ENCODE measurements at places on chromosomes 11 and 22. TPM values are rescaled to one million over a fixed set of nuclear protein-coding genes. Genes with fewer than 3 reads are reported as not detected.

The MALAT1 gene
- total RNA-seq = 11,917 TPM

The ZDHHC24 gene
- 14.5 TPM for total RNA-seq

The NDUFV1 gene
- total RNA-seq = 141 TPM

GRCh38 chr11:2867142-2867541 lies 18.4 kb downstream of the CDKN1C start:
- no peak for DNase-seq

DNA sequence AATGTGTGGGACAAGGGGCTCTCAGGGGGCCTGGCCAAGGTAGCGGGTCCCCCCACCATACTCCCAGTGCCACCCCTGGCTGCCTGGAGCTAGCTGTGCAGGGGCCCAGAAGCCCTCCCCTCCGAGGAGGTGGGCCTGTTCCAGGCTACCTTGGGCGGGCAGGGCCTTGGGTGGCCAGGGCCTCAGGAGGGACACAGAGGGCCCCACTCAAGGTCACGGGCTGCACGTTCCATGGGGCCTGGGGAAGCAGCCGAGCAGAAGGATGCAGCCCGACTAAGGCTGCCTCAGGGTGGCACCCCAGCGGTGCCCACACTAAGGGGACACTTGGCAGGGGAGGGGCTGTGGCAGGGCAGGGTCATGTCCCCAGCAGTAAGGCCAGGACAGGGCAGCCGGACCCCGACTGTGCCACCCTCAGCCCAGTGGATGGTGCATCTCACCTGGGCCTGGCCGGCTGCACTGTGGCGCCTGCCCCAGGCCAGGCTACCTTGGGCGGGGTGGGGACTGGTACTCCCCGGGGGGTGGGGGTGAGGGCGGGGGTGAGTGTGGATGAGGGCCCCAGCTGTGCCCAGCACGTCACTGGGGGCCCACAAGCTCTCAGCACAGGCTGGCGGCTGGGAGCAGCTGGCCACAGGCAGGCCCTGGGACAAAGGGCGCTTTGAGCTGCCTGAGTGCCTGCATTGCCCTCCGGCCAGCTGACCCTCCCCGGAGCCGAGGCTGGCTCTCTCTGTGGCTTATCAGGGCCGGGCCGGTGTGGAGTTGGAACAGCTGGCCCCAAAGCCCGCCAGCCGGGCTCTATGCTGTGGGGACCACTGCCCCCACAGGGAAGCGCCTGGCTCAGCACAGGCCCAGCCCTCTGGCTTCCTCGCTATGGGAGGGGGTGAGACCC lies 117.1 kb downstream of the KCNQ1 start:
- DNase-seq = peak; percentile 62

GRCh38 chr22:46043339-46043738 lies 66.4 kb upstream of the WNT7B start:
- peak; percentile 41 for DNase-seq

All from upper lobe of right lung (tissue), 1 donor.